Esophagus squamous epithelium (tissue), 5 donors: ENCODE measurements at places on chromosomes 6 and 20.

DNA sequence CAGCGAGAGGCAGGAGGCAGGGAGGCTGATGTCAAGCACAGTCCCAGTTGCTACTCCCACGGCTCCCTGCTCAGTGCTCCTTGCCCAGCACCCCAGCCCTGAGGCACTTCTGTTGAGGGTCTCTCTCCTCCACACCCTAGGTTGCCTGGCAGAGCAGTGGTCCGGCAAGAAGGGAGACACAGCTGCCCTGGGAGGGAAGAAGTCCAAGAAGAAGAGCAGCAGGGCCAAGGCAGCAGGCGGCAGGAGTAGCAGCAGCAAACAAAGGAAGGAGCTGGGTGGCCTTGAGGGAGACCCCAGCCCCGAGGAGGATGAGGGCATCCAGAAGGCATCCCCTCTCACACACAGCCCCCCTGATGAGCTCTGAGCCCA lies 9.1 kb downstream of the CNPY3 start:
- DNase-seq: no peak

DNA sequence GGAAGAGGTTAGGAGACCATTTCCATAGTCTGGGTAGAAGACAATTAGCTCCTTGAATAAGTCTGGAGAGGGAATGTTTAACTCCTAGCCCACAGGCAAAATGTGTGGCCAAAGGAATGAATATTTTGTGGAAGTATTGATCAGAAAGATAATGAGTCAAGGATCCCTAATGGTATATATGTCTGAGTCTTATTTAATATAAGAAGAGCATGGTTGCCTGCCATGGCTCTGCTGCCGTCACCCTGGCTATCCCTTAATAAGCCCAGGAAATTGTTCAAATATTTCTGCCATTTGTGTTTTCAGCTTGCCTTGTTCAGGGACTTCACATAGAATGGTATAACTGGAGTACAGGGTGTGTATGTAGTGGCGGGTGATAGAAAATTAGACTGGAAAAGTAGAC lies 18.1 kb upstream of the CALHM6 start:
- no peak for DNase-seq

DNA sequence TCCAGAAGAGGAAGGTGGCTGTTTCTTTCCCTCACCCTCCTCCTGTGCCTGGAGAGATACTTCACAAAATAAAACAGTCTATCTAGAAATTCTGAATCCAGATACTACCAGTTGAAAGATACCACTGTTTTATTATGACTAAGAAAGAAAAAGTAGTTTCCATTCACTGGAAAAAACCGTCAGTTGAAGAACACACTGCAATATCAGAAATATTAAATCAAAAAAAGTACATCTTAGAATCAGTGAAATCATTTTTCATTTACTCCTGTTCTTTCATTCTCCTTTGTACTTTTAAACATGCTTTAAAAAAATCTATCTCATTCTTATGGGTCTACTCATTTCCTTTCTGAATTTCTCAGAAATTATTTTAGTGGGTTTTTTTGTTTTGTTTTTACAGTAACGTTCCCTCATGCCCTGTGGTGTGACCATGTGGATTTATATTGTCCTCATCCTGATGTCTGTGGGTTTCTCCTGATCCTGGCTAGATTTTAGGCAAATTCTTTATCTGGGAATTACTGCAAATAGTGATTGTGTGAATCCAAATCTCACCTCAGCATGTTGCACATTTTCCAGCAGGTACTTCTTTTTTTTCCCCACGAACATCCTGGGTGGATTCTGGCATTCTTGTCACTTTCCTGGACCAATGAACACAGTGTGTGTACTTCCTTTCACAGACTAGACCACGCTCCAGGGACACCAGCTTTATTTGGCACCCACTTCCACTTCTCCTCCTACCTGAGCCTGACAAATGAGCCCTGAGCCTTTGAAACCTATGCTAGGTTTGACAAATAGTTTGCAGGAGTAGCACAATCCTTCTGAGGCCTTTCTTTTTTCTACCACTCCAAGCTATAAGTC lies 114.0 kb upstream of the LAMP5 start:
- no peak for DNase-seq

- DNase-seq: no peak
Measured at GRCh38 chr6:28081486-28081751, 1.1 kb downstream of the ZNF165 start.

- DNase-seq: no peak
Measured at GRCh38 chr20:34987288-34988190, 31.9 kb downstream of the MYH7B start.

DNA sequence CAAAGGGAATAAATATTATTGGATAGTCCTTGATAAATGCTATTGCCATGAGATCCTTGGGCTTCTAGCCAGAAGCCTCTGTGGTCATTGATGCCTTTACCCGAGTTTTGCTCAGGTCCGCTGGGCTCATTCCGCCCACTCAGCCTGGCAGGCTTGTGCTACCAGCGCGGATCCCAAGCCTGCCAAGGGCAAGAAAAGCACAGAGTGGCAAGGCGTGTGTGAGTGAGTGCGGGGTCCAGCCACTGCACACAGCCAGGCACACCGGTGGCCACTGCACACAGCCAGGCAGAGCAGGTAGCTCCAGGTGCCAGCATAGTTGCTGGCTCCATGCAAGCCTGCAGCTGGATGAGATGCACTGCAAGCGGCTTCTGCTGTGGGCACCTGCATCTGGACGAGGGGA lies 38.7 kb downstream of the STK38 start:
- no peak for DNase-seq

- DNase-seq: no peak
Measured at GRCh38 chr6:135651964-135652755, 154.6 kb upstream of the AHI1 start.

GRCh38 chr6:158251565-158251964 lies 60.7 kb upstream of the TULP4 start:
- DNase-seq: no peak

DNA sequence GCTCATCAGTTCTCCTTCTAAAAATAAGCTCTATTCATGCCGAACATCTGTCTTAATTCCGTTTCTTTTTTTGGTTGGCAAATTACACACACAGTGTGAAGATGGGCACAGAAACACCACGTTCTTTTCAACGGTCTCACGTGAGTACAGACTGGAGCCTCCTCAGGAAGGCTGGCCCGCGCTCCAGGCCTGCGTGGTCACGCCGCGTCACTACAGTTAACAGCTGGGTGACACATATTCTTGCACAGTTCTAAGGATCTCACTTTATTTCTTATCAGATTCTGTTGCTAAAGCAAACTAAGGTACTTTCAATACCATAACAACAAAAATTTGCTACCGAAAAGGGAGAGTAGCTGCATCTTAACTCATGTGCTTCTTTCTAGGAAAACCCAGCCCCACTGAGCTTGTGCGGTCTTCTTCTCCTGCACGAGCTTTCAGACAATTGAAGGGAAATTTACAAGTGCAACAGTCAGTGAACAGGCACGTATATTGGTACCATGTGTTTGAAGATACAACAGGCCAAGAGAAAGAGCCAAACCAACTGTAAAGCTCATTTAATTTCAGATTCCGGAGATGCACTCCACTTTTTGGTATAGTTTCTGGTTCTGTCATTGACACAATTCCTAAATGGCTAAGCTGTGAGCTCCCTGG lies 55.6 kb upstream of the MPC1 start:
- no peak for DNase-seq

- DNase-seq: no peak
Measured at GRCh38 chr6:34549026-34549803, 6.9 kb downstream of the SPDEF start.

GRCh38 chr20:14744723-14745122 lies 407.3 kb upstream of the FLRT3 start:
- DNase-seq: no peak

- no peak for DNase-seq
Measured at GRCh38 chr6:158653577-158654354, 3.9 kb downstream of the SYTL3 start.

DNA sequence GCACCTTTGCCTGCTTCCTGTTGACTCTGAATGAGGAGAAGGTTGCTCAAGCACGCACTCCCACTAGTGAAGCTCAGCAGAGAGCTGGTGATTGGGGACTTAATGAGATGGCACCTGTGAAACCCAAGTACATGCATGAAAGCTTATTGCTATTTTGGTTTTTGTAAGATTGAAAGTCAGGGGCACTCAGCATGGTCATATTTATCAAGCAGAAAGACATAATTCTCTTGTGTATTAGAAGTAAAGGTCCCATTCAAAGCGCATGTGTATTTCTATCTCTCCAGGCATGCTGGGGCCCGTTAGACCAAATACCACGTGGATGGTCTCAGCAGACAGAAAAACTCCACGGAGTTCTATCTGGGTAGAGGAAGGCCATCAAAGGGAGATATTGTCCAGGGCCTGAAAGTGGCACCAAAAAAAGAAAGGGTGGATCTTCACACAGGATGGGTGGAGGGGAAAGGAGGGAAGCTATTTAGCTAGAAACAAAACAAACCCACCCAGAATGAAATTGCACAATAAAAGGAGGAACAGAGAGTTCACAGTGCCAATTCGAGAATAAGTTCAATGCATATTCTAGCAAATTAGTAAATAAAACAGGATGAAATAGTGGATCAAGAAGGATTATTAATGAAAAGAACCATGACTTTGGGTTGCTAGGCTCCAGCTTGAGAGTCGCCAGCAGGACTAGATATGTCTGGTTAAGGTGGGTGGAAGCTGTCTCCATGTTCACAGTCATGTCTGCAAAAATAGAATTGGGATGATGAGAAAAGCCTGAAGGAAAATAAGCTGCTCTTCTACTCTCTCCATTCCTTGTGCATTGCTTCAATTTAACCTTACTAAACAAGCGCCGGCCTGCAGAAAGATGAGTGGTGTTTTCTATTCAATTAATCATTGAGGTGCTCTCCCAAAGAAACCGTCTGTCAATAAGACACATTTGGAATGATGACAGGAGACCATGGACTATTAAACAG lies 224.9 kb upstream of the DTNBP1 start:
- no peak for DNase-seq

- no peak for DNase-seq
Measured at GRCh38 chr20:45105317-45105716, 4.4 kb upstream of the KCNS1 start.

- no peak for DNase-seq
Measured at GRCh38 chr20:3404402-3404801, 3.1 kb downstream of the DNAAF9 start.

DNA sequence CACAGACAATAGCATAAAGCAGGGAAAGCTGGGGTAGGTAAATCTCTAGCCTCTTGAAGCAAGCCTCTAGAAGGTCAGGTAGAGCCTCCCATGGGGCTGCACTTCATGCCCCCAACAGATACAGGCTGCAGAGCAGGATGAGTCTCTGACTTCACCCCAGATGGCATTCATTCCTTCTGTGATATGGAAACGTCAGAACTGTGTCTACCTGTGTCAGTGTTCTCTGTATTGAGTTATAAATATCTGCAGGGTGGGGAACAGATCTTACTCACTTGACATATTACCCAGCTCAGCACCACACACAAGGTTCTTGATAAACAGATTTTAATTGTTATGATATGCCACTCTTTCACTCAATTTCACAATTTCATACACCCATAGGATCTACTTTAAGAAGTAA lies 2.1 kb downstream of the LGSN start:
- DNase-seq: no peak

- no peak for DNase-seq
Measured at GRCh38 chr6:56250266-56250665, 2.9 kb upstream of the COL21A1 start.

- DNase-seq: no peak
Measured at GRCh38 chr6:110731196-110731595, 84.1 kb downstream of the CDK19 start.

- DNase-seq: no peak
Measured at GRCh38 chr6:53461041-53461656, 83.8 kb downstream of the GCLC start.

GRCh38 chr6:121430514-121431460 lies 4.7 kb upstream of the GJA1 start:
- DNase-seq: no peak

DNA sequence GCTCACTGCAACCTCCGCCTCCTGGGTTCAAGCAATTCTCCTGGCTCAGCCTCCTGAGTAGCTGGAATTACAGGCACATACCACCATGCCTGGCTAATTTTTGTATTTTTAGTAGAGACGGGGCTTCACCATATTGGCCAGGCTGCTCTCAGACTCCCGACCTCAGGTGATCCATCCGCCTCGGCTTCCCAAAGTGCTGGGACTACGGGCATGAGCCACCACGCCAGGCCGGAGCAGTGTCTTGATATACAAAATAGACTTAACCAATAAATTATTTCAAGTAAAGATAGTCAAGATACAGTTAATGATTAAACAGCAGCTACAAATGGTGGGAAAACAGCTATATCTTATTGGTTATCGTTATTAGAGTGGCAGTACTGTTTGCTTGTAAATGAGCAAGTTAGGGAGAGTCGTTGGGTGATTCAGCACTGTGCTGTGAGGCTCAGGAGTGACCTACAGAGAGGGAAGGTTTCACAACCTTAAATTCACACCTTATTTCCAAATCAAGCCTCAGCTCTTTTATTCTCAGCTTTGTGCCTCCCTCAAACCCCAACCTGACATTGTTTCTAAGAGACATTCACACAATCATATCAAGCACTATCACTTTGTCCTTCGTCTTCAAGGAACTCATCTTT lies 1128.4 kb upstream of the MAP3K7 start:
- no peak for DNase-seq

GRCh38 chr6:130838250-130838860 lies 11.1 kb downstream of the SMLR1 start:
- DNase-seq: no peak

DNA sequence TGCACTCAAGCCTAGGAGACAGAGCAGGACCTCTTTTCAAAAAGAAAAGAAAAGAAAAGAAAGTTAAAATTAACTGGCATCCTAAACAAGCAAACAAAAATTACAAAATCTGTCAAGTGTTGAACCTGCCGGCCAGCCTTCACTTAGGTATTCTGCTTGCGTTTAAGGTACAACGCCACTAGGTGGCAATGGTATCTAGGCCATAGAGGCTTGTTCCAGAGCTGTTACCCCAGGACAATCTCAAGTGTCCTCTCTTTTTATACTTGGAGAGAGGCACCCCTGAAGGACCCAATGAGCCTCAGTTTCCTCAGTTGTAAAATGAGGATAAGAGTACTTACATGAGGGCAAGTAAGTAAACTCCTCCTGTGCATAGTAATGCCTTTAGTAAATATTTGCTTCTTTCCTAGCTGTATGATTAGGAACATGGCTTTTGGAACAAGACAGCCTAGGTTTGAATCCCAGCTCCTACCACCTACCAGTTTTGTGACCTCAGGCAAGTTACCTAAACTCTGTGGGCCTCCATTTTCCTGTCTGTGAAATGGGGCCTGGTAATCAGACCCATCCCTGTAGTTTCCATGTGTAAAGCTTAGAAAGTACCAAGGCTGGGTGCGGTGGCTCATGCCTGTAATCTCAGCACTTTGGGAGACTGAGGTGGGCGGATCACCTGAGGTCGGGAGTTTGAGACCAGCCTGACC lies 5.8 kb upstream of the PACSIN1 start:
- no peak for DNase-seq

- no peak for DNase-seq
Measured at GRCh38 chr6:22804620-22805261, 235.4 kb downstream of the HDGFL1 start.

GRCh38 chr20:64042054-64042781 lies 6.2 kb downstream of the C20orf204 start:
- no peak for DNase-seq

GRCh38 chr6:89079511-89080234 lies 878 bp upstream of the PNRC1 start:
- no peak for DNase-seq

GRCh38 chr6:1392813-1393640 lies 3.7 kb downstream of the FOXF2 start:
- DNase-seq: no peak
